Osteoblast (primary cell): ENCODE measurements at places on chromosomes 4 and X. TPM values are rescaled to one million over a fixed set of nuclear protein-coding genes. Genes with fewer than 3 reads are reported as not detected.

The MAGEB6B gene
- total RNA-seq: not detected in 2 replicates

The HCCS gene
- total RNA-seq: 16.5 and 17.7 TPM in 2 replicates

DNA sequence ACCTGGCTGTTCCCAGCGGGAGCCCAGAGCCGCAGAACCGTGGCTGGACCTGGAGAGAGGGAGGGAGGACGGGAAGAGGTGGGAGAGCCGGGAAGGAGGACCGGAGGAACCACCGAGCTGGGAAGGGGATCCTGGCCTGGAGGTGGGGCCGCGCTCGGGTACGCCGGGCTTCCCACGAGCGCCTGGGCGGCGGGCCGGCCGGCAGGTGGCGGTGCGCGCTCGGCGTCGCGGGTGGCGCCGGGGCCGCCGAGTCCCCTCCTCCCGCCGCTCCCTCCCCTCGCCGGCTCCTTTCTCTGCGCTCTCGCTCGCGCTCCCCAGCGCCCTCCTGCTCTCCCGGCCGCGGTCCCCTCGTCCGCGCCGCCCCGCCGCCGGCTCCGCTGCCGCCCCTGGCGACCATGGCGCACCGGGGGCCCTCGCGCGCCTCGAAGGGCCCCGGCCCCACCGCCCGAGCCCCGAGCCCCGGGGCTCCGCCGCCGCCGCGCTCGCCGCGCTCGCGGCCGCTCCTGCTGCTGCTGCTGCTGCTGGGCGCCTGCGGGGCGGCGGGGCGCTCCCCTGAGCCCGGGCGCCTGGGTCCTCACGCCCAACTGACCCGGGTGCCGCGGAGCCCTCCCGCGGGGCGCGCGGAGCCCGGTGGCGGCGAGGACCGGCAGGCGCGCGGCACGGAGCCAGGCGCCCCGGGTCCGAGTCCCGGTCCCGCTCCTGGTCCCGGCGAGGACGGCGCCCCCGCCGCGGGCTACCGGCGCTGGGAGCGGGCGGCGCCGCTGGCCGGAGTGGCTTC lies at the start of gene SORCS2:
Gene SORCS2 (plus strand): TSS at position 287 of the 778 bp plus-strand sequence.
- H3K36me3 ChIP-seq: no peaks in the 10 kb centered on the region
- peak; percentile 98 for DNase-seq
- peaks cover 61% of the 10 kb centered on the region for H3K27me3 ChIP-seq
- no peak within 1 kb of the TSS for H3K27ac ChIP-seq
- H3K4me3 ChIP-seq: peak within 1 kb of the TSS; percentile 16

The CHRDL1 gene
- 8.0 and 25.9 TPM in 2 replicates for total RNA-seq

The HSD17B13 gene
- under 0.01 TPM in 2 replicates for total RNA-seq

DNA sequence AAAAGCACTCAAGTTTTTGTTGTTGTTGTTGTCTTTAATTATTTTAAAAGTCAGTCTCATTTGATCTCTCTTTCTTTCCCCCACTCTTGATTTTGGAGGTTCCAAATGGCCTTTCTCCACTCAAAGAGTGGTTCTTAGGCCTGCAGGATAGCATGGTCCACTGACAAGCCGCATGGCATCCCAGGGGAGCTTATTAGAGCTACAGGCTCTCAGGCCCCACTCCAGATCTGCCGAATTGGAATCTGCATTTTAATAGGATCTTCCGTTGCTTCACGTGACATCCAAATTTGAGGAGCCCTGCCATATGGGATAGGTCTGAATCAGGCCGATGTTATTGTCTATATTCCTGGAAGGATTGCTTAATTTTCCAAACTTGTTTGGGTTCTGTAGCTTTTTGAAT lies 72.1 kb downstream of the CPE start:
- no peak overlapping the region for H3K27ac ChIP-seq
- no peak for DNase-seq
- no peaks in the 10 kb centered on the region for H3K4me1 ChIP-seq
- no peaks in the 10 kb centered on the region for H3K36me3 ChIP-seq
- no peaks in the 10 kb centered on the region for H3K27me3 ChIP-seq

DNA sequence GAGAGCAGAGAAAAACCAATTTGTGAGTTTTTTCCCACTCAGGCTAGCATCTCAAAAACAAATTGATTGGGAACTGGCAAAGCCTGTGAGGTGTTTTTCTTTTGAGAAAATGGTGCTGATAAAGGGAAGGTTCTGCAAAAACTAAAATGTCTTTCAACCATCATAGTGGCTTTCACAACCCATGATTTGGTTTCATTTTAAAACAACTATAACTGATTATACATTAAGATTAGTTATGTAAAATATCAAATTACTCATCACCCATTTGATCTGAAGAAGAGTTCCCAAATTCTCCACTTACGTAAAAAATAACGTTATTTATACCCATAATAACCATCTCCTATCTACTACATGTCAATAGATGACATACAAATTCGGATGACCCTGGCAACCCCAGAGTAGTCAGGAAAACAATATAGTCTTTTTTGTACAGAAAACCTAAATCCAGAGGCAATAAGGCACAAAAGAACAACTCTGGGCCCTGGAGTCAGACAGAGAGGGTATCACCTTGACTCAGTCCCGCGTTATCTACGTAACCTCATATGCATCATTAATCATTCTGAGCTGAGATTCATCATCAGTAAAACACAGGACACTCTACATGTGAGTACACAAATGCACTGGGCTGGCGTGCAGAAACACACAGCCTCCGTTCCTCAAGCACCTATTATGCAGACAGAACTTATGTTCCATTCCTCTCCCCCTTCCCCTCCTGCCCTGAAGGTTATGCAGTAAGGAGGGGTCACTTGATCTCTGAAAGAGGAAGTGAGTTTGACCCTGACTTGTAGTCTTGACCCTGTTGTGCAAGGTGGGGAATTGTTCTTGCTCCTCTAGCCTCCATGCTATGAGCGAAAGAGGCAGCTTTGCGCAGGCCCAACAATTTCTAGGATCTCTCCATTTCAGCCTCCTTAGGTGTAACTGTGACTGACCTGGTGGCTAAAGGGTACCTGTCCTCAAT lies 82.2 kb downstream of the SLC9A7 start:
- peaks cover 3% of the 10 kb centered on the region for H3K27me3 ChIP-seq
- H3K4me3 ChIP-seq: no peak overlapping the region
- no peak for DNase-seq
- no peak overlapping the region for H3K27ac ChIP-seq
- H3K36me3 ChIP-seq: no peaks in the 10 kb centered on the region
- H3K4me1 ChIP-seq: no peaks in the 10 kb centered on the region

- H3K27ac ChIP-seq: no peak overlapping the region
- DNase-seq: no peak
- no peak overlapping the region for H3K4me3 ChIP-seq
- peaks cover 17% of the 10 kb centered on the region for H3K4me1 ChIP-seq
- H3K36me3 ChIP-seq: peaks cover 23% of the 10 kb centered on the region
These were observed 26.2 kb downstream of the JADE1 start for GRCh38 chr4:128835498-128836222.

The SPP1 gene
- 7.6 and 16.2 TPM in 2 replicates for total RNA-seq
